Upper lobe of left lung (tissue), 6 donors: ENCODE measurements at places on chromosomes 4 and X.

- no peak for DNase-seq
Measured at GRCh38 chr4:142778900-142779299, 67.2 kb downstream of the INPP4B start.

DNA sequence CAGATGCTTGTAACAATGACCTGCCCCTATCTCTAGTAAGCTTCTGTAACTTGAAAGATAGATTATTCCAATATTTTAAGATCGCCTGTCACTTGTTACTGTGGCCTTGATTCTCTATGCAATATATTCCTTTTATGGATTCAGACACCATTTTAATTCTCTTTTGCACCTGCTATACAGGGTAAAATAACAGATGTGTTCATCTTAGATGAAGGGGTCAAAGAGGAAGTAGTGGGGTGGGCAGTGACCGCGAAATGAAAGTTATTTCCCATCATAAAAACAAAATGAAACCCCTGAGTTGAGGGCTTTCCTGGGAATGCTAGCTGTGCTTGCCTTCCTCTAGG lies 175.9 kb downstream of the TSPAN5 start:
- DNase-seq: no peak

- DNase-seq: no peak
Measured at GRCh38 chr4:120977435-120977997, 55.0 kb upstream of the PRDM5 start.

- no peak for DNase-seq
Measured at GRCh38 chrX:69182818-69183380, 17.6 kb upstream of the PJA1 start.

DNA sequence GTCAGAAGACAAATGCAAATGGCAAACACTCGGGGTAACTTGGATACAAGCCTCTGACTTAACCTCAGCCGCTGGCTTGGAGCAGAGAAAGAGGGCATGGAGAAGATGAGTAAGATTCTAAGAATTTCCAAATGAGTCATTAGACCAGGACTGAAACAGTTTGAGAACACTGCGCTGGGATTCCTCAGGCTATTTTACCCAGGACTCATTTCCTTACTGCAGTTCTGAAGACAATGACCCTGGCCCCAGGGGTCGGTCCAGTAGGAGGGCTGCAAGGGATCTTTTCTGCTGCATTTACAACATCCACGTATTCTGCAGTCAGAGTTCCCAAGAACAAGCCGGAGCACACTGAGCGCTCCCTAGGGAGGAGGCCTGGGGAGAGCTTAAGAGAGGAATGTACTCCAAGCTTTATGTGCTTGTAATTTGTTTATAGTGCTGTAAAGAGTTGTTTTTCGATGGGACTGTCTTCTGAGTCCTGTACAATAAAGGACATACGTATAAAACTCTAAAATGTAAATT lies 27.3 kb upstream of the SORBS2 start:
- no peak for DNase-seq

GRCh38 chr4:89715631-89716030 lies 121.3 kb downstream of the SNCA start:
- no peak for DNase-seq

DNA sequence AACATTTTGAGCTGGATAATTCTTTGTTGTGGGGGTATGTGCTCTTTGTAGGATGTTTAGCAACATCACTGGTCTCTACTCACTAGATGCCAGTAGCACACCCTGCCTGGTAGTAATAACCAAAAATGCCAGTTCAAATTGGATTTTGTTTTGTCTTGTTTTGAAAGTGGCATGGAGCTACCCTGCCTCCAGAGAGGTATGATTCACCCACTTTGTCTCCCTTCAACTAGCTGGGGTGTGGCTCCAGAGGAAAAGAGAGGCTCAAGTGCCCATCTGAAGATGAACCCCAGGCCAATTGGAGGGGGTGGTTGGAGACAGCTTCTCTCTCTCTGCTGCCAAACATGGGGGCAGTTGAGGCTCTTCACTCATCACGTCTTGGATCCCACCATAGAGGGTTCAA lies 34.5 kb downstream of the NIPAL1 start:
- no peak for DNase-seq

DNA sequence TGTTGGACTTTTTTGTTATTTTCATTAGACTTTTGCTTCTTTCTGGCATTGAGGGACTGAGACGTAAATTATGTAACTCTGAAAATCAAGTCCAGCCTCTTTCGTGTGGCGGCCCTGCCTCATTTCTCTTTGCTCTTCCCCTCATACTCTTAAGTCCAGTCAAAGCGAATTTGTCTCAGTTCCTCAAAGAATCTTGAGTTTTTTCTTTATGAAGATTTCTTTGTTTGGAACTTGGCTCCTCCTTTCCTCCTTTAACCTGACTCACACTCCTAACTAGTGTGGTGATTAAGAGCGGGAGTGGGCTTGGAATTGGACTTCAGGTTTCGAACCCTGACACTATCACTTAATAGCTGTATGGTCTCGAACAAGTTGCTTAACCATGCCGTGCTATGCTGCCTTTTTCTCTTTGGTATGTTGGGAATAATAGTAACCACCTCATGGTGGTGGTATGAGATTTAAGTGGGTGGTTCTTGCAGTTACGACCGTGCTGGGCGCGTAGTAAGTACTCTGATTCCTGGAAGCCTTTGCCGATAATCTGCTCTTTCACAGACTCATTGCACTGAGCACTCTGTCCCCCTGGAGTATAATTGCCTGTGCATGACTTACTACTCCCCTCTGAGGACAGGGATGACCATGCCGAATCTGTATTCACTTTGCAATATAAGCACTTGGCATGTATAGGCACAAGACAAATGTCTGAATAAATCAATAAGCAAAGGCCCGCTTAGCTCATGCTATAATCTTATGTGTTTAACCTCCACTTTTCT lies 19.1 kb downstream of the FNIP2 start:
- no peak for DNase-seq

- no peak for DNase-seq
Measured at GRCh38 chr4:179836179-179837075, 2394.2 kb upstream of the AGA start.

DNA sequence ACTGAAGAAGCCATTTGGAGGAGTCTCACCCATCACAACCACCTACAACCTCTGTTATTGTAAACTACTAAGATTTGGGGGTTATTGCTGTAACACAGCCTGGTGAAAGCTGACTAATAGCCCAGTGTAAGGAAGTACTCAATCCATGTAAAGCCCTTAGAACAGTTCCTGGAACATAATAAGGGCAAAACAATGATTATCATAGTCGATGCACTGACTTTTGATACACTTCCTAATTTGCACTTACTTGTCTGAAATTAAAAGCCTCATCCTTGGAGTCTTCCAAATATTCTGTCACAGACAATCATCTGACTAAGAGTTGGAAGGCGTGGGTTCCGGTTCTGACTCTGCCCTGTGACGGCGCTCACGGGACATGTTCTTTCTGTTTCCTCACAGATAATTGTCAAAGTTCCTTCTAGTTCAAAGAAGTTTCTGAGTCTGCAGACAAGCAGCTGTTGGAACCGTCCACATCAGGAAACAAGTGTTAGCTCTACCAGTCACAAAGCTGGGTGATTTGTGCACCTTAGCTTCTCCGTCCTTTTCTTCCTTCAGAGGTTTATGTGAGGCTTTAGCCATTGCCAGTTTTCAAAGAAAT lies 33.4 kb upstream of the RASGEF1B start:
- DNase-seq: peak; percentile 83

- no peak for DNase-seq
Measured at GRCh38 chrX:53133400-53133799, 39.5 kb downstream of the KANTR start.

DNA sequence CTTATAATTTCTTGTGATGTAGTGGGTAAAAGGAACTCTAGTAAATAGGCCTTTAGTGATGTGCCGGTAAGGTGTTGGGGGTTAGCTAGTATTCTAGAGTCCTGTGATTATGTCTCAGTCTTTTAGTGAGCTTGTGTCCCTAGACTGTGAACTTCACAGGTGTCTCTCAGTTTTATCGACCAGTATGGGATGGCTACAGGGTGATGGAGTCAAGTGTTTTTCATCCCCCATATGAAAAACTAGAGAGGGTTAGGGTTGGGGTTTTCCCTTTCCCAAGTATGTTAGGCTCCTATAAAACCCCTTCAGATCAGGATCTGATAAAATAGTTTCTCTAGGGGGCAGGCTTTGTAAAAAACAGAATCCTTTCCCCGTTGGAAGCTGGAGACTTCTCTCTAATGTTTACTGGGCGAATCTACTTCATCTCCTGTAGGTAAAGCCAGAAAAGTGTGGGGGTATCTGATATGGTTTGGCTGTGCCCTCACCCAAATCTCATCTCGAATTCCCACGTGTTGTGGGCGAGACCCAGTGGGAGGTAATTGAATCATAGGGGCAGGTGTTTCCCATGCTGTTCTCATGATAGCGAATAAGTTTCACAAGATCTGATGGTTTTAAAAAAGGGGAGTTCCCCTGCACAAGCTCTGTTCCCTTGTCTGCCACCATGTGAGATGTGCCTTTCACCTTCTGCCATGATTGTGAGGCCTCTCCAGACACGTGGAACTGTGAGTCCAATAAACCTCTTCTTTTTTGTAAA lies 120.8 kb downstream of the DTHD1 start:
- no peak for DNase-seq

- no peak for DNase-seq
Measured at GRCh38 chrX:131845201-131845600, 177.9 kb upstream of the STK26 start.

GRCh38 chrX:2631743-2632532 lies 59.2 kb upstream of the CD99 start:
- no peak for DNase-seq

- no peak for DNase-seq
Measured at GRCh38 chr4:71593311-71593710, 190.6 kb downstream of the GC start.
